ENCODE measurements at places on chromosomes 4 and X. TPM values are rescaled to one million over a fixed set of nuclear protein-coding genes. Genes with fewer than 3 reads are reported as not detected.

Gene MXRA5
- total RNA-seq: 89.9 TPM

Gene PAGE4
- not detected for total RNA-seq

DNA sequence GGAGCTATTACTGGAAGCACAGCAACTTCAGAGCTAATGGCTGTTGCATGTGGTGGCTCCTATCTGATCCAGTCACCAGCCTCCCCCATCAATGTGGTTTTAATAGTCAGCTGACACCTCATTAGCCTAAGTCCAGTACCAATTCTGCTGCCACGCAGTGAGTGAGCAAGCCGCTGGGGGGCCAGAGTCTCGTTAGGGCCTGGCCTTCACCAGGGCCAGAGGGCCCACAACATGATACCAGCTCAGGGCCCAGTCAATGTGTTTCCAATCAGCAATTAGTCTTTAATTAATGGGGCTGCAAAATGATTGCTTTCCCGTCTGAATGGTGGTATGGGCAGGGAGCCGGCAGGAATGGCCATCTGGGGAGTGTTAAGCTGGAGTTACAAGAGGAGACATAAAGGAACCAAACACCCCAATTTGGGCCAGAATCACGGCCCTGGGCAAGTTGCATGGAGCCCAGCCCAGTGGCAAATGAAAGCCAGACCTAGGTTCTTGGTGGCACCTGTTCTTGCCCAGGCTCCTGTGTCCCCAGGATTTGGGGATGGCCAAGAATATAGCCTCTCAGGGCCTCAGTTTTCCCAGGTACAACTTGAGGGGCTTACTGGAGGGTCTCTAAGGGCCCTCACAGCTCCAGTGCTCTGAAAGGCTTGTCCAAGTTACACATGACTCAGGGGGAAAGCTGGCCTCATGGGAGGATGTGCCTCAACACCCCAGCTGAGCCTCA lies 119.2 kb downstream of the EFNB1 start:
- no peak for ATAC-seq

Gene NLRP2B
- 0.16 TPM for total RNA-seq

DNA sequence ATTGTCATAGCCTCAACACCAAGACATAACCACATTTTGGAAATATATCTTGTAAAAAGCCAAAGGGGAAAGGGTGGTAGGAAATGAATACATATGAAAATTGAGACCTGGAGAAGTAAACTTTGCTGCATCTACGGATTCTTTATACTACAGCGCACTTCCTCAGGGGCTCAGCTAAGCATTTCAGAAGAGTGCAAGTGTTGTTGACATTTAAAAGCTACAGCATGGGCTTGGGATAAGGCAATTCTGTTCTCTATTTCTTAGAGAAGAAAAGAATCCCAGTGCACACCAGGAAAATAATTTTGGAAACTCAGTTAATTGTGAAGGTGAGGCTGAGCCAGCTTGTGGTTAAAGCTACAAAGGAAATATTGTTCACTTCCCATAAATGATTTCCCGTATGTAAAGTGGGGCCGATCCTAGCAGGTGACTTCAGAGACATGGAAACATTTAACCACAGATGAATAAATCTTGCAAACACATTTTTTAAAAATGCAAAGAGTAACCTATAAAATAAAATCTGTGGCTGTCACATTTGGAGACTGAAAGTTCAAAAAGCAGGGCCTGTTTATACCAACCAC lies 12.6 kb upstream of the GBA3 start:
- no peak for ATAC-seq

Gene PGRMC2
- total RNA-seq: 69.4 TPM

DNA sequence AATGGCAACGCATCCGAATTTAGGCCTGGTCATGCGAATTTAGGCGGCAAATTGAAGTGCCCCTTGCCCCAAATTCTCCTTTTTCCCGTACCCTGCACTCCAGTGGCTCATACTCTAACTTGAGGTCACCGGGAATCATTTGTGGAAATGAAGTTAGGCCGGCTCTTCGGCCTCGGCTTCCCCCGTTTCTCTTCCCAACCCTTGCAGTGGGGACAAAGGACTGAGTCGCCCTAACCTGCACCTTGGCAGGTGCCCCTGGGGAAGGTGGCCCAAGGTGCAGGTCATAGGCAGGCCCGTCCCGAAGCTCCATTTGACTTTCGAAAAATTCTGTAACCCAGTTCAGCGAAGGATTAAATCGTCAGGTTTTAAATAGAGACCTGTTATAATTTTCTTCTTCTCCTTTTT lies 811 bp downstream of the SRD5A3 start:
- ATAC-seq: no peak

Gene TSPAN7
- 78.0 TPM for total RNA-seq

- no peak for ATAC-seq
Measured at GRCh38 chr4:41285202-41285863, 28.6 kb downstream of the UCHL1 start.

DNA sequence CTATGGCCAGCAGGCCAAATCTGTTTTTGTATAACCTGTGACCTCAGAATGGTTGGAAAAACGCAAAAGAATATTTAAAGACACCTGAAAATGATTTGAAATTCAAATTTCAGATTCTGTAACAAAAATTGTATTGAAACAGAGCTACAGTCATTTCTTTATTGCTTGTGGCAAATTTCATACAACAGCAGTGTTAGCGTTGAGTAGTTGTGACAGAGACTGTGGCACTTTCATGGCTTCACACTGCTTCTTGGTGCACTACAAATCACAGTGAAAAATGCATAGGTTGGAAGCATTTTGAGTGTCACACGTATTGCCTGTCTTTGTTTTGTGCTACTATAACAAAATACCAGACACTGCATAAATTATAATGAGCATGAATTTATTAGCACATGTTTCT lies 12.2 kb upstream of the PARM1 start:
- no peak for ATAC-seq

DNA sequence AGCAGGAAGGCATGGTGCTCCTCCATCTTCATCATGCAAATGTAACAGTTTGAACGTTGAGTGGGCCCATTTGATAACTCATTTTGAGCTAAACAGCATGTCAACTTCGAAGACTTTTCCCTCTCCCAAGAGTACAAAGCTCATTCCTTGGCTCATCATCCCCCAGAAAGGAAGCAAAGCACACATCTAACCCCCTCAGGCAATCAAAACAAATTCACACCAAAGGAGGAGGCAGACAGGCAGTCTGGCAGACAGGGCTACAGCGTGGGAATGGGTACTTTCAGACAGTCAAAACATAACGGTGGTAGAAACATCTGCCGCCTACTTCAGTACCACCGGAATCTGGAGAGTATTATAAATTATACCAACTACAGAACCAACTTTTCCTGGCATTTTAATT lies 81.7 kb downstream of the PCDH19 start:
- ATAC-seq: no peak

GRCh38 chr4:84159762-84160161 lies 339.3 kb downstream of the NKX6-1 start:
- peak; percentile 52 for ATAC-seq

DNA sequence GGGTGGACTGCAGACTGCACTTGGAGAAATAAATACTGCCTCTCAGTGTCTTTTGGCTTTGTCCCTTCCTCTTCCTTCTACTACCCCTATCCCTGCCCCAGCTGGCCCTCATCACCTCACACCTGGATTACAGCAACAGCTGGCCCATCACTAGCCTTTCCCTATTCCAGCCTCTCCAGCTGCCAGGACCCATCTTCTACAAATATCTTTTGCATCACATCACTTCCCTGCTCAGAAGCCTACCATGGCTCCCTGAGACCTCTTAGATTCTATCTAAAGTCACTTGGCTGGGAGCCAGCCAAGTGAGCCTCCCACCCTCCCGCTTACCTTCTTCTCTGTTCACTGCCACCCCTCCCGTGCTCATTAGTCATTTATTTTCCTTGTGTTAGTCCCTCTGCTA lies 66.8 kb downstream of the TSC22D3 start:
- ATAC-seq: no peak

- no peak for ATAC-seq
Measured at GRCh38 chr4:142595222-142595871, 250.8 kb downstream of the INPP4B start.

- ATAC-seq: no peak
Measured at GRCh38 chr4:121457278-121457875, 76.6 kb upstream of the QRFPR start.

DNA sequence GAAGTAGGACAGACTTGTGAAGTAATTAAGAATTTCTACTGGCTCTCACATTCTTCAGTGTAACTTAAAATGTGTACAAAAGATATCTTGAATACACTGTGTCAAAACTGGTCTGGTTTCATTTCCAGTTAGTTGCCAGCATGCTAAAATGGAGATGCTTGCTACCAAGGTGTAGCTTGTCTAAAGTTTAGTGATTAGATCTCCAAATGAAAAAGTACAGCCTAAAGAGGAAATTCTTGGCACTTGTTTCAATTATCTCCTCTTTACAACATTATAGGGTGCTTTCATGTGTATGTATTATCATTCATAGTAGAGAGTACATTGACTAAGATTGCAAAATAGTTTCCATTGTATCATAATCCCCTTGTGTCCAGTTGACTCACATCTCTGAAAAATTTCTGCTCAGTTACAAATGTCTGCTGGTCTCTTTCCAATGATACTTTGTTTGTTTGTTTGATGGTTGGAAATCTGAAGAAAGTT lies 97.3 kb upstream of the SPRY1 start:
- ATAC-seq: no peak

- ATAC-seq: peak; percentile 79
Measured at GRCh38 chr4:17771284-17771908, 10.0 kb downstream of the FAM184B start.

Gene PCDH7
- total RNA-seq: 53.7 TPM

GRCh38 chr4:34464196-34464595 lies 1780.1 kb downstream of the ARAP2 start:
- no peak for ATAC-seq

DNA sequence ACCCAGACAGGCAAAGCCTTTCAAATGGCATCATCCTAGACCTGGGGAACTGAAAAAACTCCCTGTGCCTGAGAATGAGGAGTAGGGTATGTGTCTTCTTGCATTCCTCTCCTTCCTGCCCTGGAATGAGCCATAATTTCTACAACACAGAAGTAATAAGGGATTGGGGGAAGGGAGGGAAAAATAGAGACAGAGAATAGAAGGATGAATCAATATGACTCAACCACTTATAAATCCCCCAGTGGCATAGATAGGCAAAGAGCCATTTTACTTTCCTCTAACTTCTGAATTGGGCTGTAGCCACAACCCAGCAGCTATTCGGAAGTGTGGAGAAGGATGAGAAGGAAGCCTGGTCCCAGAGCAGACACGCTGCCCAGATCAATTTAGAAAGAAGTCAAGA lies 99.9 kb downstream of the NHS start:
- ATAC-seq: no peak
